Stimulated activated CD8-positive, alpha-beta memory T cell treated with anti-CD3 and anti-CD28 coated beads, Interleukin-4, amount 100 ng/mL, for 48 hours (primary cell): ENCODE measurements at places on chromosomes 3 and 15.

GRCh38 chr3:184430940-184431339 lies 51.1 kb downstream of the CHRD start:
- DNase-seq: no peak

DNA sequence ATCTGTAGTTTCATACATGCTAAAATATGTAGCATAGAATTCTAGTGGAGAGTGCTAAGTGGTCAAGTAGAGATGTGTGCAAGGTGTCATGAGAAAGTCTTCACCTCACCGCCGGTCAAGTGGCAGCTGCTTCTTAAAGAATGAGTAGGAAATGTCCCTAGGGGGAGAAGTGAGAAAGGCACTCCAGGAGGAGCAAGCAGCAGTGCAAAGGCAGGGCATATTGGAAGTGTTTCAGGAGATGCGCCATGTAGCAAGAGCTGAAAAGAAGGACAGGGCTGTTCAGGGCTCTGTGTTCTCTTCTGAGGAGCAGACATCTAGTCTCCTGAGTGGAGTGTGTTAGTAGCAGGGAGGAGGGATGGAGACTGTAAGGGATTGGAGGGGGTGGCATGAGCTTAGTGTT lies 312.4 kb upstream of the SEMA6D start:
- DNase-seq: no peak

DNA sequence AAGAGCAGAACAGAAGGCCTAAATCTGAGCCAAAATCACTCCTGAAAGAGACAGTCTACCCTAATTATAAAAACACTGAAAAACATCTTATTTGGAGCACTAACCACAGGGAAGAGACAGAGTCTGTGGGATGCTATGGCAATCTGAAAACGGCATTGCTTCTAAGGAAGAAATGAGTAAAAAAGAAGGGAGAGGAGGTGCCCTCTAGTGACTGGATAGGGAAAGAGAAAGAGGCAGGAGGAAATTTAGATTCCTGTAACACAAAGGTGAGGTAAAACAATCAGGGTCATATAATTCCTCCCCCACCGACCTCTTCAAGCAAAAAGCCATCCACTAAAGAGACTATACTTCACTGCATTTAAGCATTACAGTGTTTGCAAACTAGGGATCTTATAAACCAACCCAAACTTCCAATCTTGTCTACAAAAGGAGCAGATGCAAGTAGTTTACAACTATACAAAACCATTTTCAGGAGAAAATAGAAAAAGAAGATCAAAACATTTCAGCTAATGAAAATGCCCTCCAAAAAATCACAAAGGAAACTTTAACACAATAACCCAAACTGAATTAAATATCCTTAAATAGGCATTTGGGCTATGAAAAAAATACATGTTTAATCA lies 32.6 kb downstream of the HACD2 start:
- no peak for DNase-seq

- DNase-seq: no peak
Observed at GRCh38 chr3:35864871-35865270, 225.5 kb downstream of the ARPP21 start.

GRCh38 chr3:191707817-191708216 lies 246.9 kb downstream of the PYDC2 start:
- no peak for DNase-seq

GRCh38 chr15:85745525-85746150 lies 49.1 kb downstream of the KLHL25 start:
- no peak for DNase-seq

DNA sequence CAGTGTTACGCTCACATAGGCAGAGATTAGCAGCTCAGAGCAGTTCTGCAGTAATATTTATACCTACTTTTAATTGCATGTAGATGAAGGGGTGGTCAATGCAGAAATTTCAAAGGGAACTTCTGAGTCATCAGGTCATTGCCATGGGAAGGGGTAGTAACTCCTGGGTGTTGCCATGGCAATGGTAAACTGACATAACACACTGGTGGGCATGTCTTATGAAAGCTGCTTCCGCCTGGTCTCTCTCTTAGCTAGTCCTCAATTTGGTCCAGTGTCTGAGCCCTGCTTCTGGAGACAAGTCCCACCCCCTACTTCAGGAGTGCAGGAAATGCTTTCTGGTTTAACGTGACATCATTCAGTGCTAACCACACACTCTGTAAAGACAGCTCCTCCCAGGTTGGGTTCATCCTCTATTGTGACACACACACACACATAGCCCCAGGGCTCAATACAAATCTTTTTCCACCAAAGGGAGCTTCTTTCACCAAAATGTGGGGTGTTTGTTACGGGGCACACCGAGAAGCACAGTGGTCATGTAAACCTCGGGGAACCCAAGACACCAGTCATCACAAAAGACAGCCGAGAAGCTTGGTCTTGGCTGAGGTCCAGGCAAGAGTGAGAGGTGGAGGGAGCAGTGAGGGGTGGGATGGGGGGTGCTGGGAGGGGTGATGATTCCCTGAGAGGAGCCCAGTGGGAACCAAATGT lies 74.5 kb downstream of the TLE3 start:
- DNase-seq: peak; percentile 47

- no peak for DNase-seq
Observed at GRCh38 chr3:80556763-80557162, 789.0 kb upstream of the ROBO1 start.

DNA sequence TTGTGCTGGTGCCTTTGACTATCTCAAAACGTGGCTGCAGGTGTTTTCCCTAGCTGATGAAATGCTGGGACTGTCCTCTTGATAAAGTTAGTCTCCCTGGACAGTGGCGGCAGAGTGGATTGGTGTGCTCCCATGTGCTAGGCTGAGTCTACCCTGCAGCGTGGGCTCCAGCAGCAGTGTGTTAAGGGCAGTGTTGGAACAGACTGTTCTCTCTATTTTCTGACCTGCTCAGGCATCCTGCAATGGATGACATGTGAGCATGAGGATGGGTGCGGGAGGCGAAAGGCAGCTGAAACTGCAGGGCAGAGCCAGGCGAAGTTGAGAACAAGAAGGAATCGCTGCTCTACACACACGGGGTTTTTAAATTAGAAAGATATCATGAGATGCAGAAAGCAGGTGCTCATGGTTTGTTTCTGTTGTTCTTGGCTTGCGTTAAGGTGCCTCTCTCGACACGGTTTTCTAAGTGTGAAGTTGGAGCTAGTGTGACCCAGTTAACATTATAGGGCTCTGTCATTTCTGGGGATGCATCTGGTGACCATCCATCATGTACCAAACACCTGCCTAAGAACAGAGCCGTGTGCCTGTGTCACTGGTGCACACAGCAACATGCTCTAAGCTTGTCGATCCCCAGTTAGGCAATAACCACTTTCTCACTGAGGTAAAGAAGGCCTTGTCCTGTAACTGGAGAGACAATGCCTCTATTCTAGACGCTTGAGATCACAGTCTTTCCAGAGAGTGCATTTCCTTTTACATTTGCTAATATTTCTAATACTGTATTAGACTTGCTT lies 44.3 kb downstream of the SLCO3A1 start:
- no peak for DNase-seq

- no peak for DNase-seq
Observed at GRCh38 chr3:54714035-54714434, 213.8 kb downstream of the LRTM1 start.

DNA sequence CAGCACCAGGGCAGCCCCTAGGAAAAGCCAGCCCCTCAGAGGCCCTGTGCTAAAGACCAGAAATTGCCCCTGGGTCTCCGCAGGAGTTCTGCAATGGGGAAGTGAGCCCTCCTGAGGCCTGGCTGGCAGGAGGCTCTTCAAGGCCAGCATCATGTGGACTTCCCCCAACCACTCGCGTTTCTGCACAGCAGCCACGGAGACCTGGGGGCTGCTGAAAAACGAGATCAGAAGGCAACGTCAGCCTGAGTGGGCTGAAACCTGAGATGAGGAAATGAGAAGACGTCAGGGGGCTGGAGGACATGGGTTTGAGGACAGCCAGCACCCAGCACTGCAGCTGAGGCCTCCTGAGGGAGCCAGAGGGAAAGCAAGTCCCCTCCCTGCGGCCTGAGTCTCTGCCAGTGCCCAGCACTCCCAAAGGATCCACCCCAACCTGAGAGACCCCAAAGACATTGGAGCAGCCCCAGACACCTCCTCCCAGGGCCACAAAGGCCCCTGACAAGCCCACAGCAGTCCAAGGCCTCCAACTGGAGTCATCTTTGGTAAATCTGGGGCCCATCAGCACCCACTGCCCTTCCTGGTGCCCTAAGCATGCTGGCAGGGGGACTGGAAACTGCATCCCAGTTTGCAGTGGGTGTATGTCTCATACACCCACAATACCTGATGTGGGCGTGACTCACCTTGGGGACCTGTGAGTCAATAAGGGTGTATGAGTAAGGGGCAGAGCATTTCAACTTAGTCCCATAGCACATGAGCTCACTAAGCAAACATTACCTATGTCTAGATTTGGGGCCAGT lies 29.2 kb upstream of the CYP11A1 start:
- DNase-seq: peak; percentile 81

DNA sequence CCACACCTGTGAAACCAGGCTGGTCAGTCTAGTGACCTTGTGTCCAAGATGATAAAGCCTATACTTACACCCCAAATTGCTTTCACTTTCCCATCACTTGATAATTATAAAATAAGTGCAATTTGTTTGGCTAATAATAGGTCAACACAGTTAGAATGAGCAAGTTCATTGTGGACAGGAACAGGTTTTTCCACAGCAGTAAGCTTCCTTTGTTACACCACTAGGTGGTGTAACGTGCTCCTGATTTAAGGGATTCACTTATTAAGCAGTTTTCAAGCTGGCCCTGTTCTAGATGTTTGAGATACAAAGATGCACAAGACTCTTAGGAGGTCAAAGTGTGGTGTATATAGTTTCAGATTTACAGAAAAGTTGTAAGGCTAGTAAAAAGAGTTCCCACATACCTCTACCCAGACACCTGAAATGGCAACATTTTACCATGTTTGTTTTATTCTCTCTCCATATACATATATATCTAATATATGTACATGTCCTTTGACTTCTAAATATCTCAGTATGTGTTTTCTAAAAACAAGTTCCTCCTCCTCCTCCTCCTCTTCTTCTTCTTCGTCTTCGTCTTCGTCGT lies 6.8 kb upstream of the MFSD1 start:
- no peak for DNase-seq

GRCh38 chr3:127351775-127352350 lies 64.0 kb upstream of the PRR20G start:
- no peak for DNase-seq

DNA sequence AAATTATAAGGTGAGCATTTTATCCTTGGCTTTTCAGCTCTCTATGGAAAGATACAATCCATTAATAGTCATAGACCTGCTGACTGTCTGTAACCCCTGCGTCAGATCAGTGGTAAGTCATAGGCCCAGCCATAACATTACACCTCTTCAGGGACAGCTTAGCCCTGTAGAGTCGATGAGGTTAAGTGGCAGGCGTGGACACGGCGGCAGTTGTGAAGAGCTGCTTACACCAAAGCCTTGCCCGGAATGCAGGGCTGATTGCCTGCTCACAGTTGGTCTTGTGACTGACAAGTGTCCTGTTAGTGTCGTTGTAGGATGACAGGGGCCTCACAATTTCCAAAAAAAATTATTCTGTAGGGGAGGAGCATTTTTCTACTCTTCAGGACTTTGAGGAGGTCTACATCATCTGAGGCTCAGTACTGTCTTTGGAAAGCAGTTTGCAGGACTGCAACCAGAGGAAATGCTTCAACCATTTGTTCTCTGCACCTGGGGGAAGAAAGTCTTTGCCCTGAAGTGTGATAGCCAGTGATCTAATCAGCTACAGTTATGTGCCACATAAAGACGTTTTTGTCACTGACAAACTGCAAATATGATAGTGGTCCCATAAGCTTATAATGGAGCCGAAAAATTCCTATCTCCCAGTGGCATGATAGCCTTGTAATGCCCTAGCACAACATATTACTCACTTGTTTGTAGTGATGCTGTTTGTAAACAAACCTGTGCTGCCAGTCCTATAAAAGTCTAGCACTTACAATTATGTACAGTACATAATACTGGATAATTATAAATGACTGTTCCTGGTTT lies 14.9 kb upstream of the SELENOT start:
- no peak for DNase-seq

GRCh38 chr3:122961146-122961545 lies 66.4 kb downstream of the SEMA5B start:
- no peak for DNase-seq

- no peak for DNase-seq
Observed at GRCh38 chr3:13045904-13046568, 27.2 kb downstream of the IQSEC1 start.

DNA sequence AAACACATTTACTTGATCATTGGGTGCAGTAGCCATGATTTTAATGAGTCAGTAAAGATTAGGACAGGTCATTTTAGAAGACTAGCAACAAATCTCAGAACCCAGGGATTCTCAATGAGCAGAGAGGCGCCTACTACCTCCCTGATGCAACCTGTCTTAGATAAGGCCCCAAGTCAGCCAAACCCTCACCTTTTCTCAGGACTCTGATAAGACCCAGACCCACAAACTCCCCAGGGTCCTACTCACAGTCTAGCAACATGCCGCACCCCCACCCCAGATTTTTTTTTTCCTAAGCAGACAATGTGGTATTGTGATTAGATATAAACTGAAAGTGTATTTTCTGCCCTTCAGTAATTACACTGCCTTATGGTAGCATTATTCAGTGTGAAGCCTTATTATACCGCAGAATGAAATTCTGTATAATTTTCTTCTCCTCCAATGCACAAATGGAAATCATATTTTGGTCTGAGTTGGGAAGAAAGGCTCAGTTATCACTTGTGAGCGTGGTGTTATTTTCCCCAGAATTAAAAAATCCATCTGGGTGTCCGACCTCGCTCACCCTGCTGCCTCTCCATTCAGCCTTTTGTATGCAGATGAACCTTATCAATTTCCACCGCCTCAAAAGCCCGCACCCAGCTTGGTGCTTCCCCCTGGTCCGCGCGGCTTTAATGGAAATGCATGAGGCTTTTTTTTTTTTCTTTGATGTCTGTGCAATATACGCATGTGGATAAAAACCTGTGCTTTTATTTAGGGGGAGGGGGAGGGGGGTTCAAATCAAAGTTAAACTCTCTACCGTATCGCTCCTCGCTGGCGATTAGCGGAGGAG lies 122.0 kb upstream of the SOX14 start:
- no peak for DNase-seq

- no peak for DNase-seq
Observed at GRCh38 chr3:30632065-30632464, 25.7 kb downstream of the TGFBR2 start.

GRCh38 chr15:75666823-75667501 lies 19.2 kb downstream of the SNX33 start:
- DNase-seq: no peak

GRCh38 chr3:70072180-70072579 lies 72.6 kb downstream of the SAMMSON start:
- DNase-seq: no peak

- no peak for DNase-seq
Observed at GRCh38 chr3:133763797-133764683, 17.8 kb downstream of the TF start.

- no peak for DNase-seq
Observed at GRCh38 chr3:142614059-142614626, 17.9 kb downstream of the PLS1 start.

GRCh38 chr3:183123891-183124290 lies 24.6 kb upstream of the MCCC1 start:
- no peak for DNase-seq

- DNase-seq: no peak
Observed at GRCh38 chr15:65101891-65102708, 12.9 kb downstream of the UBAP1L start.
